Mammary epithelial cell (primary cell): ENCODE measurements at places on chromosomes 11 and 22.

- DNase-seq = no peak
These were observed 370.7 kb downstream of the DLG2 start for GRCh38 chr11:85256433-85256832.

DNA sequence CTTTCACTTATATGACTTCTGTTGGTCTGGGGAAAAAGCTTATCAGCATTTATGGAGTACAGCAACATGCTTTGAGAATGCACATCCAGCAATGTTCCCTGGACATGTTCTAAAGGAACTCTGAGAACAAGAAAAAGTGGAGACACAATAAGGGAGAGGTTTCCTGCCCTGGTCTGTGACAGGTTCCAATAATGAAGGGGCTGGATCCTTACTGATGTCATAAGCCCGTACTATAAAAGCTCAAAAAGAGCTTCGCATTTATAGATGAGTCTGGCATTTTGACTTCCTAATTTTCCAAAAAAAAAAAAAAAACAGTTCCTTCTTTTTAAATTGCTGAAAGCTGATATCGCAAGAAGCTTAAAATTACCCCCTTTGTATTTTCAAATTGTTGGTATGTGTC, 129.1 kb downstream of the MPPED2 start:
- no peak for DNase-seq

DNA sequence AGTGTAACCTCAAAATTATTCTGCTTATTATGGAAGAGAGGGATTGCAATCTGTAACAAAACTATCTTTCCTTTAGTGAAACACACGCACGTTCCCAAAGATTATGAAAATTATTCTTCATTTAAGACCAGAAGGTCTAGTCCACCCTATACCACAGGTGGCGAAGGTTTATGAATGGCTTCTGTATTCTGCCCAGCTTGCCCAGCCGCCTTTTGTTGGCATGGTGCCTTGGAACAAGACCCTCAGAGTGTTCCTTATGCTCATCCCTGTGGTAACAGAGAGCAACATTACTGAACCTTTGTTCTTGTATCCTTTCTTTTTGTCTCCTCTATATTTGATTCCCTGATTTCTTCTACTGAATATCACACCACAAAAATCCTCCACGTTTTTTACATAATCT, 116.4 kb downstream of the FAR1 start:
- no peak for DNase-seq

GRCh38 chr22:29207562-29208501, 2.1 kb downstream of the EMID1 start:
- DNase-seq = no peak

DNA sequence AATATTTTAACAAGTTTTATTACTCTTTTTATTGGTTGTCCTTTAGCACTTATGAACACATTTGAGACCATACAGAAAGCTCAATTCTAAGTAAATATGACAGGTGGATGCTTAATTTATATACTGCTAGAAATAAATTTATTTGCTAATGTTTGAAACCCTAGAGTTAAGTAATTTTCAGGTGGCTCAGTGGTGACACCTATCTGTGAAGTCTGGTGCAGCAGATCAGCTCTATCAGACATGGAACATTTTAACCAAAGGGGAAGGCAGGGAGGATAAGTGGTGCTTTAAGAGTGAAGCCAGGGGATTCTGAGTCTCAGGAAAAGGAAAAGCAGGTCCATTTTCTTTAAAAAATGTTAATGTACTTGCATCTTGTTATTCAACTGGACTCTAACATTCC, 175.8 kb downstream of the DSCAML1 start:
- no peak for DNase-seq

- no peak for DNase-seq
These were observed 60.7 kb downstream of the MCM5 start for GRCh38 chr22:35460688-35461087.
